RWPE1 (cell line): ENCODE measurements at places on chromosomes 12 and 14.
A peak's percentile ranks its signal among the peaks of the same experiment; 100 is the strongest.

DNA sequence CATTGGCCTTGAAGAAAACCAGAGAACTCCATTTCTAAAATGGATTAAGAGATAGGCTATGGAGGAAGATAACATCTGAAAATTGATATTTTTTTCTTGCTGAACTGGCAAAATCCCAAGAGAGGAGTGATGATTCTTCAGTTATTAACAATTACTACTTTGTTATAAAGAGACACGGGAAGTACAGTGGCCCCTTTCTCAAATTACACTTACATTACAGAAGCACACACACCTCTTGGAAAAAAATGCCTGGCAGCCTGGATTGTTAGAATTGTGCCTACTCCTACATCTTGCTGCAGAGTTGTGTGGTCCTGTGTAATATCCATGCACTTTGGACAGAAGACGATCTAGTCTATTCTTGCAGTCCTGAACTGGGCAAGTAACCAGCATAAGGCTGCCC, 71.7 kb downstream of the TGFB3 start:
- no peak for DNase-seq

DNA sequence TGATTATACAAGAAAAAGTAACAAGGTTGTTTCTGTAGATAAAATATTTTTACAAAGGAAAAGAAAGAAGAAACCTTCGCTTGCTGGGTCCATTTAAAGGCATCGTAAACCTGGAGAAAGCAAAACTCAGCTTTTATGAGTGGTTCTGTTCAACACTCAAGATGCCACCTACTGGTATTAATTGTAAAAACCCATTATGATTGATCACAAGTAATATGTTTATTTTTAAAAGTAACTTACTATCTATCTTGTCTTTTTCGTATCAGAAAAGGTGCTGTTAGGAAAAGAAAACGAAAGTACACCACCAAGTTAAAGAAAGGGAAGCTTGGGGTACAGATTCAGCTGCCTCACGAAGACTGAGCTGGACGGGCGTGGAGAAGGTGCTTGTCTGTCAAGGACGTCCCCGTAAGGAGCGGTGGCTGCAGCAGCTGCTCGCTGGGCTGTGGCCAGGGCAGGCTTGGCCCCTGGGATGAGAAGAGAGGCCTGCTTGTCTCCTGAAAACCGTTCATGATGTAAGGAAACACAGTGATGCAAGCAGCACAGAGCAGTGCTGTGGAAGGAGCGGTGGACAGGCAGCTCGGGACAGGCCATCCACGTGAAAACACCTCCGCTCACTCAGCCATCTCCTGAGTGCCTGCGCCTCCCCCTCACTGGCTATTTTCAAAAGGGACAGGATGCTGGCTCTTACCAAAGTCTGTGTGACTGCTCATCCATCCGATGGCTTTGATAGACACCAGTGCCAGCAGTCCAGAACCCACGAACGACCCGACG, 25.0 kb downstream of the SLC15A4 start:
- DNase-seq: no peak

- no peak for DNase-seq
Observed at GRCh38 chr14:56730538-56731145, 79.6 kb downstream of the OTX2 start.

GRCh38 chr12:120693848-120694247, 6.9 kb downstream of the MLEC start:
- no peak for DNase-seq

DNA sequence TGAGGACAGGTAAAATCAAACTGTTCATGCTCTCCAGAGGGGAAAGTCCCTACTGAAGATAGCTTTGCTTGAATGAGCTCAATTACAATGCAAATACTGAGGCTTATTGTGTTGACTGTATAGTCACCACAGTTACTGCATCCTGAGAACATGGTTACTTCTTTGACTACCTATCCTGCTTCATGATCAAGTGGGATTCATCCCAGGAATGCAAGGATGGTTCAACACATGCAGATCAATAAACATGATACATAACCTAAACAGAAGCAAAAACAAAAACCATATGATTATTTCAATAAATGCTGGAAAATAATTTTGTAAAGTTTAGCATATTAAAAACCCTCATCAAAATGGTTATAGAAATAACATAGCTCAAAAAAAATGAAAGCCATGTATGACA, 32.9 kb upstream of the P2RX7 start:
- DNase-seq: no peak

- no peak for DNase-seq
Observed at GRCh38 chr14:57574617-57575288, 81.1 kb upstream of the CCDC198 start.

DNA sequence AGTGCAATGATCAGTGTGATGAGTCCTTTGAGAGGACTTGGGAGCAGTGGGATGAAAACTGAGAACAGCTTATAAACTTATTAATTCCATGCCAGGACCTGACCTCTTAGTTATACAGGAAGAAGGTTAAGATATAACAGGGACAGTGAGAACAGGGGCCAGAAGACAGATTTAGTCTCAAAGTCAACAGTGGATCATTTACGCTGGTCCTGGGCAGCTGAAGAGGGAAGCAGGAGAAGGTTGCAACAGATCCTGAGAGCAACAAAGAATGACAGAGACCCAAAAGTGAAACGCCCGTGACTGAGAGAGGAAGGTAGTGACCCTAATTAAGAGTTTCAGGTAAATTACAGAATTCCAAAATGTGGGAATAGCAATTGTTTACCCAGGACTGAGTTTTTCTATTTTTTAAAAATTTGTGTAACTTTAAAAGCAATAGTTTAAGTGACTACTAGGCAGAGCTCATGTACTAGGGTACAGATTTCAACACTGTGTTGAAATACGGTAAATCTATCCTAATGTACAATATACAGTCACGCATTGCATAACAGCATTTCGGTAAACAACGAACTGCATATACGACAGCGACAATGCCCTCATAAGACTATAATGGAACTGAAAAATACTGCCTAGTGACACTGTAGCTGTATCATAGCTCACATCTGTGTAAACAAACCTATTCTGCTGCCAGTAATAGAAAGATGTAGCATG, 77.7 kb upstream of the GNPNAT1 start:
- no peak for DNase-seq

- DNase-seq: peak; percentile 52
Observed at GRCh38 chr12:79547735-79548609, 142.8 kb downstream of the PAWR start.

- DNase-seq: no peak
Observed at GRCh38 chr12:52216100-52216499, 16.9 kb upstream of the KRT7 start.

DNA sequence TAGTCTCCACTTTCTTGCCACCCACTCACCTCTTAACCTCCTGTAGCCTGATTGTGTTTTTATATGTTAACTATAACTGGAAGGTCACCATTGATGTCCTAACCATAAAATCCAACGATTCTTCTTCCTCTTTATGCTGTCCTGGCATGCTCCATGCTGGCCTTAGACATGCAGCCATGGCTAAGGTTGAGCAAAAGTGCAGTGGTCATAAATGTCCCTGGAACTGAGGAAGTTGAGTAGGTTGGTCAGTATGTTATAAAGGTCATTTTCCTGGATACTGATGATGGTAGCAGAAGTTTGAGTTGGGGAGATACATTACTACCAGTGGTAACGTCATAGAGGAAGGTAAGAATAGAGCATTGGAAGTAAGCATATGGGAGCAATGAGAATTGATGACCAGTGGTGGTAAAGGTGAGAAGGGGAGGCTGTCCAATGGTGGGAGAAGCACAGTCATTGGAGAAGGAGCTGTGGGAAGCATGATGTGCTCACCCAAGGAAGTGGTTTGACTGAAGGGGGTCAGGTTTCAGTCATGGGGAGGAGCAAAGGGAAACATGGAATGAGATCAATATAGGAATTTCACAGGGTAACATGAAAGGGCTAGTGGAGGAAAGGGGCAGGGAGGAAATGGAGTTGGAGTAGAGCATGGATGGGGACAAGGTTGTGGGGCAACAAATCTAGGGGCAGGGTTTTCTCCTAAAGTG, 240.8 kb downstream of the DACT1 start:
- no peak for DNase-seq

DNA sequence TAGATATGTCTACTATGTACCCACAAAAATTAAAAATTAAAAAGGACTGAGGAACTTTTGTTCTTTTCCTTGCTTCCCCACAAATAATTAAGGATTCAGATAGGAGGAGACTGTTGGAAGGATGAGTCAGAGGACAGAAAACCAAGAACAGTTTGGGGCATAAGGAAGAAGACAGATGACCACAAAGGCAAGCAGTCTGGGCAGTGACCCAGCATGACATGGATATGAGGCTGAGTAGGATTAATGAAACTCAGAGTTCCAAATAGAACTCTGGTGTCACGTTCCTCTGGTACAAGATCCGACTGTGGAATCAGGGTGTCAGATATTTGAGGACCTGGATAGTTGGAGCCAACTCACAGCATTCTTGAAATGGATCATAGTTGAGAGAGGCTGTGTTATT, 89.3 kb upstream of the SLC38A4 start:
- no peak for DNase-seq

DNA sequence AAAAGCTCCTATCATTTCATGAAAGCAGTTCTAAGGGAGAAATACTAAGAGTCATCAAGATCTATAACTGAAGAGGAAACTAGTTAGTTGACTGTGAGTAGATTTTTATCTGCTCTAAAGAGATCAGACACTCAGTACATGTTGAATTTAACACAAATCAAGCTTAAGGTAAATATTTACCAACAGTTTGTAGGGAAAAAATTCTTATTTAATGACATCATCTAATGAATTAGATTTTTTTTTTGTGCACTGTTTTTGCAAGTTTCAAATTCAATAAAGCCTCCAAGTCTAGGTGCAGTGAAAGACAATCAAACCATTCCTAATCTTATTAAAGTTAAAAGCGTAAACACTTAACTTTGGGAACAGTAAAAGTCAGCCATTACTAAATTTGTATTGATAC, 93.0 kb upstream of the PRKD1 start:
- DNase-seq: no peak

DNA sequence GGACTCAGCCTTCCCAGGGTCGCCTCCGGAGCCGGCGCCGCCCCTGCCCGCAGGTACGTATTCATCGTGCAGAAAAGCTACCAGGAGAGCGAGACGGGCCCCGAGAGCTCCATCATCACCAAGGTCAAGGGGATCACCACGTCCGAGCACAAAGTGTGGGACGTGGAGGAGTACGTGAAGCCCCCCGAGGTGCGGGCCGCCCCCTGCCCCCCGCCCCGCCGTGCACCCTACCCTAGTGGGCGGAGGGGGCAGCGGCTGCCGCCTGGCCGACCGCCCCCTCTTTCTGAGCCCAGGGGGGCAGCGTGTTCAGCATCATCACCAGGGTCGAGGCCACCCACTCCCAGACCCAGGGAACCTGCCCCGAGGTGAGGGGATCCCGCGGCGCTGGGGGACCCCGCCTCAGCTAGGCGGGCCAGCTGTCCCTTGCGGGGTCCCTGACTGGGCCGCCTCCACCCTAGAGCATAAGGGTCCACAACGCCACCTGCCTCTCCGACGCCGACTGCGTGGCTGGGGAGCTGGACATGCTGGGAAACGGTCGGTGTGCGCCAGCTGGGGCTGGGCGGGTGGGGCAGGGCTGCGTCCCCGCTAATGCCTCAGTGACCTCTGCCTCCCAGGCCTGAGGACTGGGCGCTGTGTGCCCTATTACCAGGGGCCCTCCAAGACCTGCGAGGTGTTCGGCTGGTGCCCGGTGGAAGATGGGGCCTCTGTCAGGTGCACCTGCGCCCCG, 973 bp downstream of the P2RX2 start:
- no peak for DNase-seq

DNA sequence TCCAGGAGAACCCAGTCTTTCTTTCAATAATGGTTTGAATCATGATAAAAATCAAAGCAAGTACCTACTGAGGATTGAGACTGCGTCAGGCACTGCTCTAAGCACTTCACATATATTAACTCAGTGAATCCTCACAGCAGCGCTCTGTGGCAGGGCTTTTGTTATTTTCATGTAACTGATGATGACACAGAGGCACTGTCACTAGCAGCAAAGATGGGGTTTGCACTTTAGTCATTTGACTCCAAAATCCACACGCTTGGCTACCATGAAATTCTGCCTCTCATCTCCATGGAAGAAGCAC, 98.8 kb upstream of the GSC start:
- DNase-seq: no peak

DNA sequence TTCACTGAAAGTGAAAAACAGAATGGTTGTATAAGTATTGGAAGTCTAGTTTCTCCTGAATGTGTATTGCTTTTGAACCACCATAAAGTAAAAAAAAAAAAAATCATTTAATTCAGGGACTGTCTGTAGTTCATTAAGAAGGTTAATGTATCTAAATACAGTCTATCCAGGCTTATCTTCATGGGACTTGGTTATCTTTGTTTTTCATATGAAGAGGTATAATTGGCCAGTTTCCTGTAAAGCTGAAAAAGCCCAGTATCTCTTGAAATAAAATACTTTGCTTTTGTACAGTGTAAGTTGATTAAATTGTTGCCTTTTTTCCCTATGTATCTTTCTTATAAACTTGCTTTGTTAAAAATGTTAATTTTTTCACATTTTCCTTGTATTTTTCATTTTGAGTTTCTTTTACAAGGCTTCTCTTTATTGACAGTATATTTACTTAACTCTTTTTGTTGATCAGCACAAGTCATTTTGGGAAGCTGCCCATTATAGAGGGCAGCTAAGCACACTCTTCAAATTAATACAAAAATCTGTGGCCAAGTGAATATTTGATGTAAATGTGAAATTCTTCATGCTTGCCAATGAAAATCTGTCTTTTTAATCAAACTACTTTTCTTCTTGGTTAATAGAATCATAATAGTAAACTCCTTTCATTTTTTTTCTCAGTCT, 156.0 kb downstream of the TMTC3 start:
- DNase-seq: no peak

GRCh38 chr12:65335021-65335714, 56.7 kb downstream of the MSRB3 start:
- peak; percentile 42 for DNase-seq

- no peak for DNase-seq
Observed at GRCh38 chr14:77125281-77125801, 16.2 kb downstream of the ZDHHC22 start.

- no peak for DNase-seq
Observed at GRCh38 chr14:104557086-104557485, 22.5 kb upstream of the C14orf180 start.

DNA sequence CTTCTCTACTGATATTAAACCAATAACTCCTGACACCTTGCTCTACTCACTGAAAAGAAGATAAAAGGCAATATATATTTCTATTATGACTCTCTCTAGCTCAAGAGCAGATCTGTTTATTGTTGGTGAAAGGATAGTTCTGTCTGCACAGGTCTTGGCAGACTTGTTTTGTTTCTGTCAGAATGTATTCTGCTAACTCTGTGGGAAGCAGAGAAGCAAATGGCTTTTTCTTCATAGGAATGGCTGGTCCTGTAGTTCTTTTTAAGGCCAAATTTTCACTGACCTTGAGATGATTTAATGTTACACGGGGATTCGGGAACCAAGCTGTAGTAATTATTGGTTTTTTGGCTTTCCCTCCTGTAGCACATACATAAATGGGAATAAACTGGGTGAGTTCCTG, 512.1 kb downstream of the DIO2 start:
- no peak for DNase-seq
